ENCODE measurements at places on chromosomes 2 and 18.

DNA sequence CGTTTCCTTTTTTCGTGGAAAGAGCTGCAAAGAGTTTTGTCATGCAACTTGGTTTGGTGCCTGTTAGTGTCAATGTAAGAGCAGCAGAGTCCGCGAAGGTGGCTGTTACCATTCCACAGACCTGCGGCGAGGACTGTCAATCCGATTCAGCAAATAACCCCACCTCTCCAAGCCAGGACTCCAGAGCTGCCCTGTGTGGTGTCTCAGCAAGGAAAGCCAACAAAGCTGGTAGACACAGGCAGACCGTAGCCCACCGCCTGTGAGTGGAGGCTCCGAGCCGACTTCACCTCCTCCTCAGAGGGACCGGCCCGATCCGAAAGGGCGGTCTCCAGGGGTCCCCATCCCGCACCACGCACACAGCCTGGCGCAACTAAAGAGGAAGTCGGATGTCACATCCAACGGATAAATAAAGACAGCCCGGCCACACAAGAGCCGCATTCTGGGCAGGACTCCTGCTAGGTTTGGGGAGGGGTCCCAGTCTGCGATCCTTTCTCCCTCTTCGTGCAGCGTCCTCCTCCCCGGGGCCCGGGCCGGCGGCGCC lies 819 bp downstream of the ANKRD44 start:
- DNase-seq = no peak

DNA sequence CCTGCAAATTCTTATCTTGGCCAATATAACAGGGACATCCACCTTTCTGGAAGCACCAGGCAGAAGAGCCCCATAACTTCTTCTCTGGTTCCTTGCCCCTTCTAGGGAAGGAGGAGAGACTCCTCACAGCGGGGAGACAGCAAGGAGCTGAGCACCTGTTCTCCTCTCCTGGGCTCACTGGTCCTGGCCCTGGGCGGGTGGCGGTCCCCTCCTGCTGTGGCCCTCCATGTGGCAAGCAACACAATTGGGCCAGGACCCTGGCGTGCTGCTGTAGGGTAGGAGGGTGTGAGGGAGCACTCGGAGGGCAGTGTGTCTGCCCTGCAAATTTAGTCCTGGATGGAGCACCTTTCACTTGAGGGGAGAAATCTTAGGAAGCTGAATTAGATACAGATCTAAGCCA lies 6.9 kb downstream of the IL37 start:
- DNase-seq = no peak

DNA sequence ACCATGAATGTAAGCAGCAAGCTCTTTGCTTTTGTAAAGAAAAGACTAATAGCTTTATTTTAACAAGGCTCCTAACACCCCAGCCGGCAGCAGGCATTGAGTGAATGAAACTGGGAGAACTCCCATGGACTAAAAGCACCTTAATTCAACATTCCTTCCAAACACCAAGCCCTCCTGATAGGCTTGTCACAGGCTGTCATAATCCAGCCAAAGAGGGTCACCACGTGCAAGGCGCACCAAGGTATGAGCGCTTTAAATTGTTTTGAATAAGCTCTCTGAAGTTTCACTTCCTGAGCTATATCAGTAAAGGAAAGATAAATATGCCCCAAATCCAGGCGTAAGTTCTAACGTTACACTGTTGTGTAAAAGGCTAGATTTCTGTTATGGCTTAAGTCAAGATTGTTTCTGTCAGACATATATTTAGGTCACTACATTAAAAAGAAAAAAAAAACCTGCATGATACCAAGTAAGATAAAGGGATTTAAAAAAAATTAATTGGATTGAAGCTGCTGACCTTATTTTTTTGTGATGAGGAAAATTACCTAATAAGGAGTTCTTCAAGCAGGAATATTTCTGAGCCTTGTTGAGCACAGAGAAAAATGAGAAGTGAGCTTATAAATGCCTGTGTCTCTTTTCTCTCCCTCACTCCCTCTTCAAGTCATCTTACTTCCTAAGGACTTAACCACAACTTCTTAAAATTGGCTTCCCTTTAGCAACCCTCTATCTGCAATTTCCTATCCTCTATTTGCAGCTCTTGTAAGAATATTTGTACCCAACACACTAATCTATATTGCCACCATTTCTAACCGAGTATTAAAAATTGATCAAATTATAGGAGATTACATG lies 136.1 kb upstream of the NRP2 start:
- DNase-seq = no peak

DNA sequence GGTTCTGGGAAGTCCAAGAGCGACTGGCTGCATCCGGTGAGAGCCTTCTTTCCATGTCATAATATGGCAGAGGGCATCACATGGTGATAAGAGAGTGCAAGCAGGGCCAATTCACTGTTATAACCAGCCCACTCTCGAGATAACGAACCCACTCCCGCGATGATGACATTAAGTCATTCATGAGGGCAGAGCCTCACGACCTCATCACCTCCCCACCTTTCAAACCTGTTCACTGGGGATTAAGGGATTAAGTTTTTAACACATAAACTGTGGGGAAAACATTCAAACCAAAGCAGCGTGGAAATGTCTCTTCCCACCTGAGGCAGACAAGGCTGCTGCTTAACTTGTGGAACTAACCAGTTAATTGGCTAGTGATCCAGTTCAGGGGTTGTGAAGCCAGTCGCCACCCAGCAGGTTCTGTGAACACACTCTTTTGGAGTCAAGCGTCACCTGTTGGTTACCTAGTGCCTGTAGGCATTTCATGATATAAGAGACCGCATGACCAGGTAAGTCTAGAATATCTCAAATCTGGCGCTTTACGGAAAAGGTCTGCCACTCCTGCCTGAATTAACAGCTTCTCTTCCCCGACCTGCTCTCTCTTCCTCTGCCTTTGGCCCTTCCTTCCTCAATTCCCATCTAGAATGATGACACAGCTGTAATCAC lies 54.3 kb downstream of the EDAR start:
- DNase-seq = no peak

GRCh38 chr2:187302586-187302985 lies 145.5 kb downstream of the CALCRL start:
- DNase-seq = peak; percentile 51

GRCh38 chr2:7427293-7428060 lies 510.3 kb downstream of the RNF144A start:
- DNase-seq = peak; percentile 61

DNA sequence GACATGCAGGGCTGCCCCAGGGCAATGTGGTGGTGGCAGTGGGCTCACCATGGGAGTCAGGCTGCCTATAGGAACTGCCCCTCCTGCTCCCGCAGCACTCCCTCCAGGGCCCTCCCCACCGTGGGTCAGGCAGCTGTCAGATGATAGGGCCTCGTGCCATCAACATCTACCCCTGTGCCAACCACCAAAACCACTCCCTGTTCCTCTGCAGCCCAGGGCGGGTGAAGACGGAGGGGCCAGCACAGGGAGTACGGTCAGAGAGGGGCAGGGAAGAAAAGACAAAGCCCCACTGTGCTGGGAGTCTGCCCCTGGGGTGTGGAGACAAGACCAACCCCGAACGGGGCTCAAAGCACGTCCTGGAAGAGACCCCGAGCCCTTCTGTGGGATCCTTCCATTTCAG lies 97.4 kb downstream of the TNS1 start:
- DNase-seq = no peak

DNA sequence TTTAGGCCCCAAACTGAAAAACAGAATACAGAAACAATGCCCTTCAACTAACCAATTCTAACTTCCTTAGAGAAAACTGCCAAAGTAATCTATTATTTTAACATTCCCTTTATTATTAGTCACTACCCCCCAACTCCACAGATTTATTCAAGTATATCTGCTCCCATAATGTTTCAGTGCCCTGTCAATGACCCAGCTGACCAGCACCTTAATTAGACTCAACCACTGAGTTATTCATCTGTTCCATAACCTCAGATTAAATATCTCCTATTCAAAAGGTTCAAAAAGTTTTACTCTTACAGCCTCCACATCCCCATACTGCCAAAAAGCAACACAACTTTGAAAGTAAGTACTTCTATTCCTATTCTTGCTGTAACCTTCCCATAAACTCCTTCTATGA lies 202.4 kb downstream of the EXOC6B start:
- DNase-seq = no peak

GRCh38 chr2:55581435-55581834 lies 36.0 kb downstream of the PPP4R3B start:
- DNase-seq = no peak

GRCh38 chr18:76709659-76710645 lies 112.4 kb upstream of the ZNF236 start:
- DNase-seq = peak; percentile 78

DNA sequence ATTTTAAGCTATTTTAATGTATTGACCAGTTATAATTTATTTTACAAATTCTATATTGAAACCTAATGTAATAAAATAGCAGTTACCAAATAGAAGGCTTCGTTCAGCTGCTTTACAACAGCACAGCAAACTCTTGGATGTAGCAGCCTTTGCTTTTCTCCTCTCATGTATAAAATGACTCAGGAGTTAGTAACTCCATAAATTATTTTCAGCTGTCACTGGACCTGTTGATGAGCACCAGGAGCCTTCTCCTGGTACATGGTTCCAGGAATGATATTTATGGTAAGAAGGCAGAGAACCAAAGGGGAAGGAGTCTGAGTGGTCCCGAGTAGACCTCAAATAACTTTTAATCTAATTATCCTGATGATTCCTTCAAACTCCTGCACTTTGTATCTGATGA lies 256.4 kb upstream of the NETO1 start:
- no peak for DNase-seq

- no peak for DNase-seq
Observed at GRCh38 chr2:179237209-179237946, 27.3 kb downstream of the SESTD1 start.

DNA sequence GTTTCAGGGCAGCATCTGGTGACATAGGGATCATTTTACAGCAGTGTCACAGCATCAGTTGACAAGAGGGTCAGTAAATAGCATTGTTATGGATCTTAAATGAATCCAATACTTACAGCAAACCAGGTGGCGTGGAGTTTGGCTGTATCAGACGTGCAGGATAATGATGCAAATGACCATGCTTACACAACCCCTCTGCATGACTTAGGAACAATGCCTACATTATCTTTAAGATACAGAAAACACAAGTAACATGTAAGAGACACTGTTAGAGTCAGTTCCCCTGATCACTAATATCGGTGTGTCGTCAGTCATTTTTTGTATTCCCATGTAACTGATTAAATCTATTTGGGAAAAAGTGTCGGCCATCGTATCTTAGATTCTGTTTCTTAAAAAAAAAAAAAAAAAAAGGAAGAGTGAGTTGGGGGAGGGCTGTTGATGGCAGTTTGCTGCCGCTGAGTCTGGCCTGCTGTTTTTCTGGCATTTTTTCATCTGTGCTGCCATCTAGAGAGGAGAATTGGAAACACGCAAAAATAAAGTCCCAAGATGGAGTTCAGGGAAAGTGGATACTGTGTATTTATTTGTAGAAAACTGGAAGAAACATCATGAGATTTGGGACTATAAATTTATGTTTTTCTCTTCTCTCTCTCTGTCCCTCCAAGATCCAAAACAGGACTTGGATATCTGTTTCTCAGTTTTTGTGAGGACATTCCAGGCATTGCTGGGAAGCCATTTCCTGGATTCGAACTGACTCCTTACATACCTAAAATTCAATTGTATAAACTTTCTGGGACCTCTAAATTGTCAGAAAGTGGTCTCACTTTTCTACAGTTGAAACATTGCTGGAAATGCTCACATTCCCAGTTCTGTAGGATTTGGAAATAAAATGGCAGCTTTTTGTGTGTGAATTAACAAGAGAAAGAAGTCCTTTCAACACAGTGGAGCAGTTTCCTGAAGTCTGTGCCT lies 60.3 kb upstream of the AGPS start:
- DNase-seq = peak; percentile 84

DNA sequence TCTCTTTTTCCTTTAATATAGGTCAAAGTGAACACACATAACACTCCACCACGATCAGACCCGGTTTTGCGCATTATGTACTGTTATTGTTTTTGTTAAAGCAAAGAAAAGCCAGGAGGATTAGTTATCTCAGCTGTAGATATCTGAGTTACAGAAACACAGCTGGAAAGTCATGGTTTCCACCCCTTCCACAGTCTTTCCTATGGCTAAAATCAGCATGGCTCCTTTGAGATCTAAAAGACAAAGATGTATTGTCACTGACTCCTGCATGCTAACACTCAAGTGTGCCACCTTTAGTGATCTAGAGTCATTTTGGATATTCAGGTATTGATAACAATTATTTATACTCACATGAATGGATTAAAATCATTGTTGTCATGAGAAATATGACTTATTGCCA lies 260.0 kb downstream of the FIGN start:
- DNase-seq = no peak

- no peak for DNase-seq
Observed at GRCh38 chr2:30443081-30443480, 4.0 kb upstream of the LCLAT1 start.

GRCh38 chr2:237324837-237325236 lies 89.1 kb downstream of the COL6A3 start:
- DNase-seq = no peak

Data from skin of body (tissue), 3 donors.